ENCODE measurements at places on chromosomes 16 and 17. TPM values are rescaled to one million over a fixed set of nuclear protein-coding genes. Genes with fewer than 3 reads are reported as not detected.

CCL3 gene
- not detected for total RNA-seq

MYH13 gene
- not detected for total RNA-seq

ZNF646 gene
- total RNA-seq, result 13.8 TPM

HOXB13 gene
- total RNA-seq, result not detected

NEUROD2 gene
- total RNA-seq, result not detected

ABCC11 gene
- not detected for total RNA-seq

KRT36 gene
- total RNA-seq, result not detected

RSAD1 gene
- 28.2 TPM for total RNA-seq

GFAP gene
- total RNA-seq, result 0.35 TPM

NLRC5 gene
- total RNA-seq, result 16.8 TPM

PTGES3L gene
- not detected for total RNA-seq

HS3ST6 gene
- not detected for total RNA-seq

SRCAP gene
- total RNA-seq, result 42.6 TPM

SDR42E2 gene
- total RNA-seq, result 0.07 TPM

SLC16A5 gene
- 5.0 TPM for total RNA-seq

TP53TG3F gene
- not detected for total RNA-seq

CCL1 gene
- not detected for total RNA-seq

PABPN1L gene
- total RNA-seq, result not detected

OSGIN1 gene
- 2.8 TPM for total RNA-seq

SPOP gene
- total RNA-seq, result 174 TPM

GDPD1 gene
- total RNA-seq, result 3.2 TPM

NATD1 gene
- total RNA-seq, result 1.5 TPM
